Foreskin keratinocyte (primary cell): ENCODE measurements at places on chromosomes 5 and 9. TPM values are rescaled to one million over a fixed set of nuclear protein-coding genes. Genes with fewer than 3 reads are reported as not detected.

SPIN1 gene
- 62.4 and 65.4 TPM in 2 replicates for total RNA-seq

TEK gene
- 0.04 and 0.10 TPM in 2 replicates for total RNA-seq

BRINP1 gene
- 0.04 and 0.07 TPM in 2 replicates for total RNA-seq

SLC22A4 gene
- total RNA-seq, result 1.4 and 1.7 TPM in 2 replicates

PFN3 gene
- total RNA-seq, result not detected in 2 replicates

SNAPC4 gene
- total RNA-seq, result 8.5 and 9.6 TPM in 2 replicates

SV2C gene
- total RNA-seq, result under 0.01 and 0.11 TPM in 2 replicates

ZNF483 gene
- 1.8 and 2.3 TPM in 2 replicates for total RNA-seq

LAMC3 gene
- total RNA-seq, result 0.03 TPM in 1 of 2 replicates, not detected in the other
